Choroid plexus epithelial cell (primary cell): ENCODE measurements at places on chromosomes 12 and 14.
A peak's percentile ranks its signal among the peaks of the same experiment; 100 is the strongest.

- no peak for DNase-seq
Measured at GRCh38 chr12:4153343-4153892, 120.1 kb upstream of the CCND2 start.

- no peak for DNase-seq
Measured at GRCh38 chr12:100249941-100250340, 16.9 kb downstream of the DEPDC4 start.

DNA sequence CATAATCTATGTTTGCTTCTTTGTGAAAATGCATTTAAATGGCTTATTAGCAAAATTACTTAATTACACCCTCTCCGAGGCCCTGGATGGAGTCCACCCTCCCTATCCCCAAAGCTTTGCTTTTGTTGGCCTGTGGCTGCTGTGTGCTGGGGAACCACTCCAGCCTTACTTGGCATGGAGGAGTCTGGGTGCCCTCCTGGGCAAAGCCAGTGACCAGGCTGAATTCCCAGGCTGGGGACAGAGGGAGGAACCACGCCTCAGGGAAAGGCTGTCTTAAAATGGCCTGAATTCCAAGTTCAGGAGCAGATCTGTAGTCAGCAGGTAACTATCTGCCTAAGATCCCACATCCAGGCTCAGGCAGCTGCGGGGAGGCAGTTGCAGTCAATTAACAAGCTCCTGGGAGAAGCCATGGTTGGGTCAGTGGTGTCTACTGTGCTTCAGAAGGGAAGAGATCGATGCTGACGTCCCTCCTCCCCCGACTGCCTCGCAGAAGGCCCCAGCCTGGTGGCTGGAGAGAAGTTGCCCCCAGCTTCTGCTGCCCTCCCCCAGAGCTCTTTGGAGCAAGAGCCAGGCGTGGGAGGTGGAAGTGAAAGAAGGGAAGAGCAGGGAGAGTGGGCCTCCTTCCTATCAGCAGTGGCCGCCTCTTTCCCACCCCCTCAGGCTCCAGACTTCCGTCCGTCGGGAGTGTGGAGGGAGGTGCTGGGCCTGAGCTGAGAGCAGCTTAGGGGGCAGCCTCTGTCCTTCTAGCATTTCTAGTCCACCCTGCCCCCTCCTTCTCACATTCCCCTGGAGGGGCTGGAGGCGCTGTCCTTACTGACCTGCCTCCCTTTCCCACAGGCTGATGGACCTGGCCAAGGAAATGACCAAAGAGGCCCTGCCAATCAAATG lies 11.3 kb downstream of the VASH1 start:
- peak; percentile 77 for DNase-seq

DNA sequence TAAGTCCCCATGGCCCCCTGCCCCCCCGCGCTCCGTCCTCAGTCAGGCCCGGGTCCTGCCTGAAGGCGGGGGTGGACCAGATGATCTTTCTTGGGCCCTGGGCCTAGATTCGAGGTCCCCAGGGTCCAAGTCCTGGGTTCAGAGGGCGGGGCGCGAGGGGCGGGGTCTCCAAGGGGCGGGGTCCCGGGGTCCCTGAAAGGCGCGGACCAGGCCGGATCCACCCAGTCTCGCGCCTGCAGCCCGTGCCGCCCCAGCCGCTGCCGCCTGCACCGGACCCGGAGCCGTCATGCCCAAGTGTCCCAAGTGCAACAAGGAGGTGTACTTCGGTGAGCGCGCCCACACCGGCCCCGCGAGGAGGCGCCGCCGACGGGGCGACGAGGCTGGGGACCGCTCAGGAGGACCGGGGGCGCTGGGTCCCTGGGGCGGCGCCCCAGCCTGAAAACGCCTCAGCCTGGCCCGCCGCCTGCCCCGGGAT lies 325 bp downstream of the CRIP1 start:
- no peak for DNase-seq

GRCh38 chr12:48934312-48934706 lies 9.0 kb upstream of the FKBP11 start:
- peak; percentile 23 for DNase-seq

DNA sequence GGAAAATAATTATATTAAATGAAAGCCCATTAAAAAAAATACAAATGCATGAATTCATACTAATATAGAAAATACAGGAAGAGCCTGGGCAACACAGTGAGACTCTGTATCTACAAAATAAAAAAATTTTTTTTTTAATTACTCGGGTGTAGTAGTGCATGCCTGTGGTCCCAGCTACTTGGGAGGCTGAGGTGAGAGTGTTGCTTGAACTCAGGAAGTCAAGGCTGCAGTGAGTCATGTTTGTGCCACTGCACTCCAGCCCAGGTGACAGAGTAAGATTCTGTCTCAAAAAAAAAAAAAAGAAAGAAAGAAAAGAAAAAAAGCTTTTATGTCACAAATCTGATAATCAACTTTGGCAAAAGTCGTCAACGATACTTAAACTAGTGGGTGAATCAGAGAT lies 80.6 kb upstream of the PLEKHA5 start:
- DNase-seq = peak; percentile 38

GRCh38 chr12:46446645-46447044 lies 74.1 kb upstream of the SLC38A2 start:
- peak; percentile 50 for DNase-seq

DNA sequence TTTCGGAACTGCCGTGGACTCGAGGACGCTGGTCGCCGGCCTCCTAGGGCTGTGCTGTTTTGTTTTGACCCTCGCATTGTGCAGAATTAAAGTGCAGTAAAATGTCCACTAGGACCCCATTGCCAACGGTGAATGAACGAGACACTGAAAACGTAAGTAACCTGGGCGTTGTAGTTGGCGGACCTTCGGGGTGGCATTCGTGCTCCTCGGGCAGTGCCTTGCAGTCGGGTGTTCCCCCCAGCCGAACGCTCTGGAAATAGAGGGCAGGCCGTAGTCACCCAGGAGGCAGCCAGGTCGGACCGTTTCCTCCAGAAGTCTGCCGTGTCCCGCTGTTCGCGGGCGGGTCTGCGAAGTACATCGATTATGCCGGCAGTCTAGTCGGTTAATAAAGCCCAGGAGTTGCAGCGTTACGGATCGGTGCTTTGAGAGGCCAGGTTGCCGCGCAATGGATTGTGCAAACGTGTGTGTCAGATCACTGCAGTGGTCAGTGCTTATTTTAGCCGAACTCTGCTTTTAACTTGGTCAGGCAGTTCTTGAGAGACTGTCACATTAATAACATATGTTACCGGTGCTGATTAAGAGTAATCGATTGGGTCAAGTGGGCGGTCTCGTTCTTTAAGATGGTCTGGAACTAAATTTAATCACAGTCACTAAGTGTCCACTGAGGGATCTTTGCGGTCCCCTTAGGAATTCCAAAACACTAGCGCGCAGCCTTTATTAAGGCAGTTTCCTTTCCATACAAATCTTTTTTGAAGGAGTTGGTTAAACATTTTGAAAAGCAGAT lies 906 bp downstream of the MARK3 start:
- peak; percentile 47 for DNase-seq

DNA sequence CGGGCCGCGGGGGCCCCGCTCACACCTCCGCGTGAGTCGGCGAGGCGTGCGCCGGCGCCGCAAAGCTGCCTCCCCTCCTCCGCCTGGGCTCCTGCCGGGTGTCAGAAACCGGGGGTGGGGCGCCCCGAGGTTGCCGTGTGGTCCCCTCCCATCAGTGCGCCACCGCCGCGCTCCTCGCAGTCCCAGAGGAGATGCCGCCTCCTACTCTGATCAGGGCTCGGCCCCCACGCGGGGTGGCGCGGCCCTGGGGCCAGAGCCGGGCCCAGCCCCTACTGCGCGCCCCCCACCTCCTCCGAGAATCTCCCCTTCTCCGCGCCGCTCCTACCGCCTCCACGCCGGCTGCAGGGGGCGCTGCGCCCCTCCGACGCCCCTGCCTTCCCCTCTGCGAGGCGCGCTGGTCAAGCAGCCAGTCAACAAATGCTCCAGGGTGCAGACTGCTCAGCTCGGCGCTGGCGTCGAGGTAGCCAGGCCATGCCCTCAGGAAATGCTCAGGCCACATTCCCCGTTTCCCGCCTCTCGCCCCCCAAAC lies 467 bp upstream of the JAG2 start:
- DNase-seq = no peak
